Activated CD4-positive, alpha-beta memory T cell treated with anti-CD3 and anti-CD28 coated beads, Interleukin-2, amount 10 ng/mL, durations not matched to agents 7 days and 5 days (primary cell): ENCODE measurements at places on chromosomes 5 and 9. TPM values are rescaled to one million over a fixed set of nuclear protein-coding genes. Genes with fewer than 3 reads are reported as not detected.

GRCh38 chr5:139897982-139898381, 102.4 kb downstream of the PSD2 start:
- no peak overlapping the region for H3K4me3 ChIP-seq
- H3K27me3 ChIP-seq = peaks cover 33% of the 10 kb centered on the region
- no peak for DNase-seq

DNA sequence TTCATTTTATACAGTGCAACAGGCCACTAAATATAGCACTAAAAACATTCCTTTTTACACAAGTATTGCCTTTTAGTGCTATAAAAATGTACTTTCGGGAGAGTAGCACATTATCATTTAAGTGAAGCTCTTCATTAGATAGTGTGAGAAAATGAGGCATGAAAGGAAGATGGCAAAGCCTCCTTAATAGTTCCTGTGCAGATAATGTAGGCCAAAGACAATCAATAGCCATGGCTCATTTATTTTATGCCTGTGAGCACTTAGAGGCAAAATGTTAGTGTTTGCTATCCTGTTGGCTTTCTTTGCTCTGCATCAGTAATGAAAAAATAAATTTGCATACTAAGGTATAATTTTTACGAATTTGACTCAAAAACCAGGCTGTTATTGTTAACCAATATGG, 929.5 kb upstream of the C9orf72 start:
- no peak overlapping the region for H3K27ac ChIP-seq
- no peak for DNase-seq
- H3K4me3 ChIP-seq = no peak overlapping the region
- H3K27me3 ChIP-seq = no peaks in the 10 kb centered on the region
- H3K4me1 ChIP-seq = no peaks in the 10 kb centered on the region

The NRG2 gene
- total RNA-seq = not detected

The NR6A1 gene
- 0.76 TPM for total RNA-seq

The SPINK5 gene
- not detected for total RNA-seq
